G401 (cell line): ENCODE measurements at places on chromosomes 3 and 15.

DNA sequence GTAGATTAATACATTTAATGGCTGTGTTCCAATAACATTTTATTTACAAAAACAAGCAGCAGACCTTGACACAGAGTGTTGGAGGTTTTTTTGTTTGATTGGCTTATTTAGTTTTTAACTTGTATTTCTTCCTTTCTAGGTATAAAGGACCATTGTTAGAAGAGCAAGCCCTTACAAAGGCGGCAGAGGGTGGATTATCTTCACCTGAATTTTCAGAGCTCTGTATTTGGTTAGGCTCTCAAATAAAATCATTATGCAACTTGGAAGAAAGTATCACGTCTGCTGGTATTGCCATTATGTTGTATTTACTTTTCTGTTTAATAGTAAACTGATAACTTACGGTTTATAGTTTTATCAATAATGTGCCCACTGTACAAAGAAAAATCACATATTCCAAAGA, 10.0 kb downstream of the FAM98B start:
- DNase-seq = no peak

- DNase-seq = no peak
These were observed 129.6 kb downstream of the NR2F2 start for GRCh38 chr15:96460106-96460505.

DNA sequence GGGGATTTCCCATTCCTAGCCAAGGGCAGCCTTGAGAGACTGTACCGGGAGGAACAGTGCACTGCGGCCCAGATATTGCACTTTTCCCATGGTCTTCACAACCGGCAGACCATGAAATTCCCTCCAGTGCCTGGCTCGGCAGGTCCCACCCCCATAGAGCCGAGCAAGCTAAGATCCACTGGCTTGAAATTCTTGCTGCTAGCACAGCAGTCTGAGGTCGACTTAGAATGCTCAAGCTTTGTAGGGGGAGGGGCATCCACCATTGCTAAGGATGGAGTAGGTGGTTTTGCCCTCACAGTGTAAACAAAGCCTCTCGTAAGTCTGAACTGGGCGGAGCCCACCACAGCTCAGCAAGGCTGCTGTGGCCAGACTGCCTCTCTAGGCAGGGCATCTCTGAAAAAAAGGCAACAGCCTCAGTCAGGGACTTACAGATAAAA, 156.3 kb downstream of the FRMD5 start:
- DNase-seq = no peak

GRCh38 chr15:69359722-69360121, 54.4 kb upstream of the KIF23 start:
- no peak for DNase-seq

DNA sequence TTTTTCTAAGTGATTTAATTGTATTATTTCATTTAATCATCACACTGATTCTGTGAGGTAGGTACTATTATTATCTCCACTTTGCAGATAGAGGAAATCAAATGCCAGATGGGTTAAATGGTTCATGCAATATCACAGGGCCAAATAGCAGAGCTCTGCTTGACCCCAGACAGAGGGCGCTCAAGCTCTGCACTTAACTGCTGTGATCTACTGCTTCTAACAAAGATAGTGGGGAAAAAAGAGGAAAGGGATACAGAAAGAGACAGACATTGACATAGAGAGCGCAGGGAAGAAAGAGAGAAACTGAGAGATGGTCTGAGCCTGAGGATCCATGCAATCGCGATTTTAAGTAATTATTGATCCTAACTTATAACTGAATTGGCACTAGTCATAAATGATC, 279.1 kb upstream of the THRB start:
- DNase-seq = peak; percentile 40
